Activated CD4-positive, alpha-beta memory T cell treated with anti-CD3 and anti-CD28 coated beads, Interleukin-2, amount 10 ng/mL, durations not matched to agents 7 days and 5 days (primary cell): ENCODE measurements at places on chromosomes 3 and 15. TPM values are rescaled to one million over a fixed set of nuclear protein-coding genes. Genes with fewer than 3 reads are reported as not detected.
A peak's percentile ranks its signal among the peaks of the same experiment; 100 is the strongest.

- no peaks in the 10 kb centered on the region for H3K27me3 ChIP-seq
- DNase-seq = no peak
- no peak overlapping the region for H3K4me3 ChIP-seq
- H3K36me3 ChIP-seq = peaks cover 15% of the 10 kb centered on the region
Observed at GRCh38 chr3:177147790-177148189, 49.5 kb downstream of the TBL1XR1 start.

- H3K36me3 ChIP-seq = peaks cover 42% of the 10 kb centered on the region
- DNase-seq = peak; percentile 56
- no peak overlapping the region for H3K4me3 ChIP-seq
- no peaks in the 10 kb centered on the region for H3K27me3 ChIP-seq
Observed at GRCh38 chr3:48157950-48158376, 30.3 kb downstream of the CDC25A start.

GRCh38 chr3:131701153-131701770, 198.5 kb upstream of the MRPL3 start:
- no peak overlapping the region for H3K4me3 ChIP-seq
- no peaks in the 10 kb centered on the region for H3K4me1 ChIP-seq
- H3K36me3 ChIP-seq = no peaks in the 10 kb centered on the region
- DNase-seq = no peak

The CCDC191 gene
- total RNA-seq = 3.0 TPM

The RETNLB gene
- total RNA-seq = not detected

The MKRN3 gene
- 4.4 TPM for total RNA-seq

The UBE2E1 gene
- total RNA-seq = 72.8 TPM

The XYLB gene
- total RNA-seq = 3.2 TPM

DNA sequence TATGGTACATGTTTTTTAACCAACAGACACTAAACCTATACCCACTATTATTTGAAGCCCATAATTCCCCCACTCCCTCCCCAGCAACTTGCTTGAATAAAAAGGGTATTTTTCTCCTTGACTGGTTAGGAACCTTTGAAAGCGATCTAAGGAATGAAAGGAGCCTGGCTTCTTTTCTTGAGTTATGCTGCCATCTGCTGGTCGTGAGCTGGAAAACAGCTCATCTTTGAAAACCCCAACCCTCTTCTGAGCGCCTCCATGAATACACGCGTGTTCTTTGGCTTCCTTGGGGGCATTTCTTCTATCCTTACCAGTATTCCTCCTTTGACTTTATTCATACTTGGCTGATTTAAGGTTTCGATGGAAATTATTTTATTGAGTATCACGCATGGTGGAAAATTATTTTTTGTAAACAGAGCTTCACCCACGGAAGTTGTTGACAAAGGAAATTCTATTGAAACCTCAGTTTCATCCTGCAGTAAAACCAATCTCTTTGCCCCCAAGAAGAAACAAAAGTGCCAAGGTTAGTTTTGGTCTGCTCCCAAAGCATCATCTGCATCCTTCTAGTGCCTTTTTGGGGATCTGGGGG, 171.6 kb downstream of the SV2B start:
- H3K4me3 ChIP-seq = no peak overlapping the region
- peaks cover 23% of the 10 kb centered on the region for H3K27me3 ChIP-seq
- no peak overlapping the region for H3K27ac ChIP-seq
- H3K4me1 ChIP-seq = peaks cover 8% of the 10 kb centered on the region
- H3K36me3 ChIP-seq = no peaks in the 10 kb centered on the region

The ZDHHC23 gene
- 3.9 TPM for total RNA-seq

DNA sequence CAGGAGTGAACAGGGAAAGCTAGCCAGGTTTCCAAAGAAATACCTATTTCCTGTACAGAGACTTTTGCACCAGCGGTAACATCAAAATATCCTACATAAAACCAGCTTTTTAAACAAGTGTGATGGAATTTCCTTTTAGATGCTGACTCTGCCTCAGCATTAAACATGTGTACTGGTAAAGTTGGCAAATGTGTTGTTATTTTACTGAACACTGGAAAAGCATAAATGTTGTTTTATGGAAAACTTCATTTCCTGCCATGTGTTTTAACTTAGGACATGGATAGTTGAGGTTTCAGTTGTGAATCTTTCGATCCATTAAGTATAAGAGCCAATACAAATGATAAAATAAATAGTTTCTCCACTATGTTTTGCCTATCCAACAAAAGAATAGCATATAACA, 15.7 kb downstream of the OXNAD1 start:
- H3K36me3 ChIP-seq = peaks cover 36% of the 10 kb centered on the region
- peaks cover 16% of the 10 kb centered on the region for H3K4me1 ChIP-seq
- no peaks in the 10 kb centered on the region for H3K27me3 ChIP-seq
- H3K27ac ChIP-seq = no peak overlapping the region
- no peak overlapping the region for H3K4me3 ChIP-seq

DNA sequence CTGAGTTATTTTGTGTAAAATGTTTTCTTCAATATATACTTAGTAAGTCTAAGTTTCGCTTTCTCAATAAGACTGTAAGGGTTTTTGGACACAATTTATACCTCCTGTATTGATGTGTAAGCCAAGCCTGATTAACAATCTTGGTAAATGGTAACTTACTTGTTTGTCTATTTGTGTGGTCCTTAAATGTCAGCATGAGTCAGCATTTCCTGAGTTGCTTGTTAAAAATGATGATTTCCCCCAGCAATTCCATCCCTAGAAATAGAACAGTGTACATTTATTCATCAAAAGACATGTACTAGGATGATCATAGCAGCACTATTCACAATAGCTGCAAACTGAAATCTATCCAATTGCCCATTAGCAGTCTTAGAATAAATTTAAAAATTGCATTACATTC, 53.4 kb upstream of the LRIG1 start:
- H3K36me3 ChIP-seq = no peaks in the 10 kb centered on the region
- no peak for DNase-seq
- peaks cover 3% of the 10 kb centered on the region for H3K4me1 ChIP-seq

DNA sequence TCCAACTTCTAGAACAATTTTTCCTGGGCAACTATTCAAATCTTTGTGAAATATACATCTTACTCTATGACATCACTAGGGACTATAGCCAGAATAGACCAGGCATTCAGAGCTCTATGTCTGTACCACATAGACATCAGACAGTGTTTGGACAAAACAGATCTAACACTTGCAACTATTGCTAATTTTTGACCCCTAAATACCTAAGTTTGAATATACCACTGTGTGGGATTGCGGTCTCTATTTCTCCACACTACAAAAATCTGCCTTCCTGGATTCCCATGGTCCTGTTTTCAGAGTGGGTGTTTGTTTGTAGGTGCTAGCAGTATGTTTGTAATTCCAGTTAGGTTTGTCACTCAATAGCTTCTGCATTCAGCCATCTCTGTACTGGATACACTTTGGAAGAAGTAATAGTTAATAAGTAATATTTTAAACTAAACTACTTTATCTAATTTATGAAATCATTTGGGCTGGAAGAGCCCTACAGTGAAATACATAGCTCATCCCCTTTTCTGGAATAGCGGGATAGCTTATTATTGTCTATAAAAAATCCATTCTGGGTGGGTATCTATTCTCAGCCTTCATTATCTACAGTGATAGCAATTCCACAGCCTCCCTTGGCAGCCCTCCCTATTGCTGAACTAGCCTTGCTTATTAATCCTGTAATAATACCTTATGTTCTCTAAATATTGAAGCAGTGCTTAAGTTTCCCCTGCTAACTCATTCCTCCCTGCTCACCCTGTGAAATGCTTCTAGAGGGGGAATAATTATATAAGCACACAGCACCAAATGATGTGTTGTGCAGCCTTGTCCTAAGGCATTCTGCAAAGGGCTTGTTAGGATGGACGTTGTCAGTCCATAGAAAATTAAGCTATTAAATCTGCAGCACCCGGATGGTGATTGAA, 49.4 kb downstream of the RBMS3 start:
- H3K27ac ChIP-seq = no peak overlapping the region
- no peaks in the 10 kb centered on the region for H3K4me1 ChIP-seq
- no peaks in the 10 kb centered on the region for H3K36me3 ChIP-seq
- H3K4me3 ChIP-seq = no peak overlapping the region
- DNase-seq = no peak

- DNase-seq = no peak
- no peak overlapping the region for H3K4me3 ChIP-seq
- H3K4me1 ChIP-seq = peaks cover 25% of the 10 kb centered on the region
- H3K36me3 ChIP-seq = peaks cover 32% of the 10 kb centered on the region
Observed at GRCh38 chr15:49182128-49182527, 12.1 kb downstream of the GALK2 start.

- no peak overlapping the region for H3K27ac ChIP-seq
- no peaks in the 10 kb centered on the region for H3K27me3 ChIP-seq
- H3K4me1 ChIP-seq = peaks cover 31% of the 10 kb centered on the region
- DNase-seq = no peak
- H3K36me3 ChIP-seq = no peaks in the 10 kb centered on the region
- no peak overlapping the region for H3K4me3 ChIP-seq
Observed at GRCh38 chr3:27344192-27344591, 25.0 kb downstream of the NEK10 start.

DNA sequence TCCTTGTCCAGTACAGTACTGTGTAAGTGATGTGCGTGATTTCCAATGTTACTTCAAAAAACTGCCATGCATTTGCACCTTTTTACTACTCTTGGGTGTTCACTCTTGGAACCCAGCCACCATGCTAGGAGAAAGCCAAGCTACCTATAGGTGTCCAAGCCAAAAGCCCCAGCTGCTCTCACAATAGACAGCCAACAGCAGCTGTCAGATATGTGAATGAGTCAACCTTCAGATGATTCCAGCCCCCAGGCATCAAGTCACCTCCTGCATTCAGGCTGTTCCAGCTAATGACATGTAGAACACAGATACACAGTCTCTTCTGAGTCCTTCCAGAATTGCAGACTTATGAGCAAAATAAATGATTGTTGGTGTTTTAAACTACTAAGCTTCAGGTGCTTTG, 417.7 kb upstream of the TGFBR2 start:
- no peak overlapping the region for H3K4me3 ChIP-seq
- H3K27ac ChIP-seq = no peak overlapping the region
- no peak for DNase-seq
- H3K36me3 ChIP-seq = no peaks in the 10 kb centered on the region

- no peak overlapping the region for H3K27ac ChIP-seq
- H3K4me1 ChIP-seq = no peaks in the 10 kb centered on the region
- no peaks in the 10 kb centered on the region for H3K36me3 ChIP-seq
- no peak for DNase-seq
- no peak overlapping the region for H3K4me3 ChIP-seq
Observed at GRCh38 chr3:178434206-178434805, 101.9 kb upstream of the KCNMB2 start.

GRCh38 chr15:86691091-86691663, 611.5 kb downstream of the AGBL1 start:
- no peaks in the 10 kb centered on the region for H3K4me1 ChIP-seq
- no peak overlapping the region for H3K4me3 ChIP-seq
- H3K27me3 ChIP-seq = no peaks in the 10 kb centered on the region
- H3K27ac ChIP-seq = no peak overlapping the region
- no peak for DNase-seq

GRCh38 chr3:171336406-171336805, 123.8 kb downstream of the TNIK start:
- peaks cover 8% of the 10 kb centered on the region for H3K36me3 ChIP-seq
- peaks cover 3% of the 10 kb centered on the region for H3K4me1 ChIP-seq
- H3K4me3 ChIP-seq = no peak overlapping the region
- H3K27me3 ChIP-seq = no peaks in the 10 kb centered on the region

The SMAD6 gene
- total RNA-seq = 0.58 TPM

- H3K27ac ChIP-seq = no peak overlapping the region
- no peaks in the 10 kb centered on the region for H3K27me3 ChIP-seq
- peaks cover 43% of the 10 kb centered on the region for H3K36me3 ChIP-seq
- H3K4me3 ChIP-seq = no peak overlapping the region
- DNase-seq = no peak
- H3K4me1 ChIP-seq = peaks cover 28% of the 10 kb centered on the region
Observed at GRCh38 chr3:11591391-11592282, 52.1 kb downstream of the VGLL4 start.

- no peak for DNase-seq
- no peaks in the 10 kb centered on the region for H3K27me3 ChIP-seq
- H3K4me3 ChIP-seq = no peak overlapping the region
- H3K4me1 ChIP-seq = no peaks in the 10 kb centered on the region
- H3K27ac ChIP-seq = no peak overlapping the region
Observed at GRCh38 chr15:36359286-36359685, 220.1 kb upstream of the CDIN1 start.

DNA sequence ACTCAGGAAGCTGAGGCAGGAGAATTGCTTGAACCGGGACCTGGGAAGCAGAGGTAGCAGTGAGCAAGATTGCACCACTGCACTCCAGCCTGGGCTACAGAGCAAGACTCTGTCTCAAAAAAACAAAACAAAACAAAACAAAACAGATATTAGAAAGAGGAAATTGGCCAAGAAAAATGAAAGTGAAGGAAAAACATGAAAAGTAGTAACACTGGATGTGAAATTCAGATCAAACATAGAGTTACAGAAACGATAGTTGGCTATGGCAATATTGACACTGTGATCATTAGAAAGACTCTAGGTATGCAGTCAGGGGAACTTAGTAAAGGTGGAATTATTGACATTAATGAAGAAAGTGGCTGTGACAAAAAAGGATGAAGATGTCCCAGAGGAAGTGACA, 13.2 kb upstream of the TIPARP start:
- no peak overlapping the region for H3K4me3 ChIP-seq
- no peaks in the 10 kb centered on the region for H3K27me3 ChIP-seq
- DNase-seq = no peak
- peaks cover 40% of the 10 kb centered on the region for H3K4me1 ChIP-seq
- H3K36me3 ChIP-seq = peaks cover 8% of the 10 kb centered on the region

DNA sequence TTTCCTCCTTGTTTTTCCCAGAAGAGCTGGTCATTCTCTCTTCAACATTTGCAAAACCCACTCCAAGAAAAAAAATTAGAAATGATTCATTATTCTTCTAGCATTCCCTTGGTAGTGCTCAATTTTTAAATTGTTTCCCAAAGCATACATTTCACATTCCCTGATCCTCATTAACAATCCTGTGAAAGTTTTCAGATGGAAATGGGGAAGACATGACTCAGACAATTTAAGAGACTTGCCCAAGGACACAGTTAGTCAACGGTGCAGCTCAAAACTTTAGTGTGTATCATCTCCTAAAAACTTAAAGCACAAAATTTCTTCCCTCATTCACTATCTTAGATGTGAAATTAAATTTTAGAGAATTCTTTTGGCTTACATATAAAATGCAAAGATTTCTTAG, 17.1 kb upstream of the ABI3BP start:
- H3K36me3 ChIP-seq = no peaks in the 10 kb centered on the region
- no peaks in the 10 kb centered on the region for H3K27me3 ChIP-seq
- H3K27ac ChIP-seq = no peak overlapping the region
- no peak for DNase-seq
- H3K4me1 ChIP-seq = no peaks in the 10 kb centered on the region
- H3K4me3 ChIP-seq = no peak overlapping the region

The STX19 gene
- total RNA-seq = not detected

- no peaks in the 10 kb centered on the region for H3K27me3 ChIP-seq
- H3K27ac ChIP-seq = no peak overlapping the region
- no peaks in the 10 kb centered on the region for H3K36me3 ChIP-seq
- H3K4me1 ChIP-seq = no peaks in the 10 kb centered on the region
- H3K4me3 ChIP-seq = no peak overlapping the region
- DNase-seq = no peak
Observed at GRCh38 chr15:99983886-99984286, 250.6 kb upstream of the LYSMD4 start.
